ENCODE measurements at places on chromosomes 3 and 15. TPM values are rescaled to one million over a fixed set of nuclear protein-coding genes. Genes with fewer than 3 reads are reported as not detected.
A peak's percentile ranks its signal among the peaks of the same experiment; 100 is the strongest.

DNA sequence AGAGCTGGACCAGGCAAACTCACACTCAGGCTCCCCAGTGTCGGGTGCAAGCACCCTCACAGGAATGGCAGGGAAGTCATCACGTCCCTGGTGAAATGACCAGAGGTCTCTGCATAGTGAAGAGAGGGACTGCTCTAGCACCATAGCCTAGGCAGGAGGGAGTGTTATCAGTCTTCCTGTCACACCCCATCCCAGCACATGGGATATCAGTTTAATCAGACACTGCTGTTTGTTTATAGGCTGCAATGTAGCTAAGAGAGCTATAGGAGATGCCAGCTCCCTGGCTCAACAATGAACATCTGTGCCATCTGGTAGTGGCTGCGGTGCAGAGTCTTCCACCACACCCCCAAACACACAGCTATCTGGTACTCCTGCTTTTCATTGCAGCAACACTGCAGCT, 776.6 kb downstream of the ZNF385D start:
- no peaks in the 10 kb centered on the region for H3K4me1 ChIP-seq
- no peaks in the 10 kb centered on the region for H3K36me3 ChIP-seq
- H3K27me3 ChIP-seq: no peaks in the 10 kb centered on the region
- DNase-seq: no peak
- H3K27ac ChIP-seq: no peak overlapping the region
- H3K4me3 ChIP-seq: no peak overlapping the region

- peaks cover 17% of the 10 kb centered on the region for H3K27me3 ChIP-seq
- no peak overlapping the region for H3K4me3 ChIP-seq
- peaks cover 4% of the 10 kb centered on the region for H3K4me1 ChIP-seq
- H3K27ac ChIP-seq: no peak overlapping the region
- DNase-seq: no peak
Measured at GRCh38 chr3:55641964-55642363, 154.9 kb upstream of the WNT5A start.

GRCh38 chr3:74282202-74282601, 332.3 kb downstream of the CNTN3 start:
- H3K36me3 ChIP-seq: no peaks in the 10 kb centered on the region
- H3K27me3 ChIP-seq: no peaks in the 10 kb centered on the region
- H3K4me1 ChIP-seq: no peaks in the 10 kb centered on the region
- no peak overlapping the region for H3K27ac ChIP-seq

- H3K36me3 ChIP-seq: peaks cover 7% of the 10 kb centered on the region
- no peak for DNase-seq
- no peak overlapping the region for H3K27ac ChIP-seq
- no peak overlapping the region for H3K4me3 ChIP-seq
Measured at GRCh38 chr3:179016979-179017670, 54.5 kb downstream of the ZMAT3 start.

DNA sequence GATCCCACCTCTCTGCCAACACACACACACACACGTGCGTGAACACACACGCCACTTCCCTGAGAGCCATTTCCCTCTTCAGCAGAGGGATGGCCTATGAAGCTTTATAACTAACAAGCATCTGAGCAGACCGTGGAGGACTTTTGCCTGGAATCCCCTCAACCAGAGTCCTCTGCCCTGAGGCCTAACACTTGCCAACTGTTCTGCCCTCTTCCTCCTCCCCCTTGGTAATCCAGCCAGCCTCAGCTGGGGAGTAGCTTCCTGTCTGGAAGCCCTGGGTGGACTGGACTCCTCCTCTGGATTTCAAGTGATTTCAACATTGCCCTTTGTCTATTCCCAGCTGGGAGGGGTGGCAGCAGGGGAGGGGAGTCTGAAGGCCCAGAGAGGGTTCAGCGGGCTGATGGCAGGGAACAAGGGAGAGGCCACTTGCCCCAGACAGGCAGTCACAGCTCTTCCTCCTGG, 68.4 kb upstream of the HACD2 start:
- H3K27ac ChIP-seq: peak overlapping the region; percentile 56
- H3K36me3 ChIP-seq: peaks cover 62% of the 10 kb centered on the region
- peak; percentile 91 for DNase-seq
- no peaks in the 10 kb centered on the region for H3K27me3 ChIP-seq
- H3K4me3 ChIP-seq: no peak overlapping the region
- peaks cover 49% of the 10 kb centered on the region for H3K4me1 ChIP-seq

DNA sequence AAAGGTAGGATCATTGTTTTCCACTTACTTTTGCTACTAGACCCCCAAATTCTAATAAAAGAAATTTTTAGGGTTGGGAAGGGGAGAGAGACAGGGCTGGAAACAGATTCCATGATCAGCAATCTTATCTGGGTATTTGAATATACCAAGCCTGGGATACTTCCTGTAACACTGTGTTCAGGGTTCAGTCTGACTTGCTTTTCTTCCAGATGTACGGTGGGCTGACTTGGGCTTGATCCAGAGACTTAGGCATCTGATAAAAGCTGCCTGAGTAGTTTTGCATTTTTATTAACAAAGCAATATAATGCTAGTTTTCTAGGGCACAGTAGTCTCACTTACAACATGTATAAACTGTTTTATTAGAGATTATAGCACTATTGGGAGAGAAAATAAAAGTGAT, 49.2 kb downstream of the KCNMB2 start:
- DNase-seq: no peak
- no peaks in the 10 kb centered on the region for H3K36me3 ChIP-seq
- H3K27me3 ChIP-seq: no peaks in the 10 kb centered on the region
- no peak overlapping the region for H3K4me3 ChIP-seq
- no peaks in the 10 kb centered on the region for H3K4me1 ChIP-seq

The TSPAN3 gene
- total RNA-seq: 235 TPM

The CACNA1D gene
- total RNA-seq: 0.29 TPM

The ACKR4 gene
- not detected for total RNA-seq

The FBXO40 gene
- total RNA-seq: not detected

The DUSP7 gene
- 12.7 TPM for total RNA-seq

The NMD3 gene
- total RNA-seq: 118 TPM

The PGBD4 gene
- total RNA-seq: 1.8 TPM

The RLBP1 gene
- under 0.01 TPM for total RNA-seq

The PRICKLE2 gene
- total RNA-seq: 25.0 TPM
